Posterior cingulate gyrus (tissue), 11 donors: ENCODE measurements at places on chromosomes 5 and 9.

DNA sequence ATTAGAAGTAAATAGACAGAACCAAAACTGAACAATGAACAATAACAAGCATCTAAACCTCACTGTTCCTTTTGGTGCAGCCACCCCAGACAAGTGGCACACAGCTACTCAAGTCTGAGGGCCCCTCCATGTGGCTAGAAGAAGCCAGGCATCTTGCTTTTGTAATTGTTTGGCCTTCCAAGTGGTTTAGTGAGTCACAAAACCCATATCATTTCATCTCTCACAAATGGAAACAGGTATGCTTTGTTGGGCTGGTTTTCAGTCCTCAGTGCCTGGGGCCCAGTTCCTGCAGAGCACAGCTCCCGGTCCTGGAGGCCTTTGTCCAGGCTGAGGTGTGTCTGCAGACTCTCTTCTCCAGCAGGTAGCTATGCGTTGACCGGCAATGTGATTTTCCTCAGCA, 16.7 kb downstream of the PRLR start:
- no peak for DNase-seq

DNA sequence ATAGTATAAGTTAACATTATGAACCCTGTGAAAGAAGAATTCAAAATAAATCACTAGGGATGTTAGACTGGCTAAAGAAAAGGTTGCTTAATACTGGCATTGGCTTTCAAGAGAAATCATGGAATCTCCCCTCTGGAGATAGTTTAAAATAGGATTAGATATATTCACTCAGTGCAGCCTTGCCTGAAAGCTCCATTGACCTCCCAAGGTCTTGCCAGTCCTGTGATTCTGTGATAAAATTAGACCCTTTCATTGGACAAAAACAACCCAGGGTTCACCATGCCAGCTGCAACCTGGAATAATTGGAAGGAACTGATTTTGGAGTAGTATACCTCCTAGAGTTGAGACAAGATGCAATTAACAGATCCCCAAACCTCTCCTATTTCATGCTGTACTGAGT, 588.1 kb upstream of the MEF2C start:
- DNase-seq, result no peak

GRCh38 chr5:26569929-26570258, 468.5 kb downstream of the CDH9 start:
- no peak for DNase-seq

- DNase-seq, result no peak
These were observed 19.4 kb upstream of the UNC5A start for GRCh38 chr5:176790941-176791340.

DNA sequence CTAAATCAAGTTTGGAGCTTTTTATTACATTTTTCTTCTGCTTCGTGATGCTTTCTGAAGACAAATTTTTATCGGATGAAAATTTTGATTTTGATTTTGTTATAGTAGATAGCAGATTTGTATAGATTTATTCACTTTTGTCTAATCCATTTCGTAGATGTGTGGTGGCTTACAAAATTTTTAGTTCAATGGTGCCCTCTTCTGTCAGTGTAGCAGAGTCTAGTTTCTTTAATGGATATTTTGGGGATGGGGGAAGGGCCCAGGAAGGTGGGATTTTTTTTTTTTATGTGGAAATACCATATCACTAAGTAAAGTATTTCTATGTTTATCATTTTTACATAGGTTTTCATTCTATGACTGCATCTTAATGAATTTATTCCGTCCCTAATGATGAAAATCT, 259.9 kb upstream of the TARS1 start:
- no peak for DNase-seq

GRCh38 chr5:59322894-59323293, 570.6 kb downstream of the PDE4D start:
- DNase-seq, result no peak
